Ovary (tissue), 10 donors: ENCODE measurements at places on chromosomes 5 and 9. TPM values are rescaled to one million over a fixed set of nuclear protein-coding genes. Genes with fewer than 3 reads are reported as not detected.

DNA sequence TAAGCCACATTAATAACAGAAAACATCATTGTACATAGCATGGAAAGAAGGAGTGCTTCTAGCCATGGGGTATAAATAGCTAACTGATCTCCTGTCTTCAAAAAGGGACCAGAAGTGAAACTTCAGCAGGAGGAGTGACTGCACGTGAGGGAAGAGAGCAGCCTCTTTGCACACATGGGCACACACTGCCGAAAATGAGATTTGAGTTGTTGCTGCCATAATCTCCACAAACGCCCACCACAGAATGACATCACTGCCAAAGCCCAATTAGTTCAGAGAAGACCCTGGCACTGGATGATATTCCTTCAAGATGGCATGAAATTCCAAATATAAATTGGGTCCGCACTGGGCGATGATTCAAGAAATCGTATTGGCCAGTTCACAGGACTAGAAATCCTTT lies 238.9 kb upstream of the NR4A3 start:
- H3K4me3 ChIP-seq, result no peak overlapping the region
- no peak overlapping the region for H3K27ac ChIP-seq
- no peak for DNase-seq
- no peaks in the 10 kb centered on the region for H3K36me3 ChIP-seq

- peak overlapping the region; percentile 61 for H3K4me3 ChIP-seq
- no peaks in the 10 kb centered on the region for H3K27me3 ChIP-seq
- H3K27ac ChIP-seq, result peak overlapping the region; percentile 75
- DNase-seq, result no peak
- no peaks in the 10 kb centered on the region for H3K36me3 ChIP-seq
- H3K4me1 ChIP-seq, result peaks cover 3% of the 10 kb centered on the region
Observed at GRCh38 chr5:134649163-134649835, 714 bp downstream of the SEC24A start.

DNA sequence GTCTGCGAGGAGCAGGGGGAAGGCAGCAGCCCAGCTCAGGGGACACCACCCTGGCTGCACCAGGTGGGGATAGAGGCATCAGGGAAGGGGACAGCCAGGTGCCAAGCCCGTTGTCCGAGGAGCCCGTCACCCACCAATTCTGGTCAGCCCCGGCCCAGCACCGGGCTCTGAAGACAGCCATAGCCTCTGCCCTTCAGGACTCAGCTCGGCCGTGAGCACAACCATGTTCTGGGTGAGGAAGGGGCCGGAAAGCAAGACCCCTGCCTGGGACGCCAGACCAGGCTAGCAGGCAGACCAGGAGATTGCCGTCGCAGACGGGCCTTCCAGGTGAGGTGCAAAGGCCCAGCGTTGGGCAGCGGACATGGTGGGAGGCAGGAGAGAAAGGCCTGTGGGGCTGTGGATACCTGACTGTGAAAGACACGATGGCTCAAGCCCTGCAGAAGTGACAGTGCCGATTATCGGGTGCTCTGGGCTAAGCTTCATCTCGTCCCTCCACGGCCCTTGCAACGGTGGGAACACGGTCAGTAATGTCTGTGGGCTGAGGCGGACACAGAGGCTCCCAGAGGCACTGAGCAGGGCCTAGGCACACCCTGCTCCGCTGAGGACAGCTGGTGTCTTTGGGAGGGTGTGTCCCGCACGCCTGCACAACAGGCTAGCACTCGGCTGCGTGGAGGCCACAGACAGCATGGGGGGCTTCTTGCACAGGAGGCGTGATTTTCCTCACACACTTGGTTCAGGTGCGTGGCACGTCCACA lies 36.5 kb downstream of the DBH start:
- DNase-seq, result no peak
- no peaks in the 10 kb centered on the region for H3K27me3 ChIP-seq
- no peak overlapping the region for H3K27ac ChIP-seq
- H3K36me3 ChIP-seq, result no peaks in the 10 kb centered on the region
- H3K4me3 ChIP-seq, result no peak overlapping the region
- H3K4me1 ChIP-seq, result no peaks in the 10 kb centered on the region

DNA sequence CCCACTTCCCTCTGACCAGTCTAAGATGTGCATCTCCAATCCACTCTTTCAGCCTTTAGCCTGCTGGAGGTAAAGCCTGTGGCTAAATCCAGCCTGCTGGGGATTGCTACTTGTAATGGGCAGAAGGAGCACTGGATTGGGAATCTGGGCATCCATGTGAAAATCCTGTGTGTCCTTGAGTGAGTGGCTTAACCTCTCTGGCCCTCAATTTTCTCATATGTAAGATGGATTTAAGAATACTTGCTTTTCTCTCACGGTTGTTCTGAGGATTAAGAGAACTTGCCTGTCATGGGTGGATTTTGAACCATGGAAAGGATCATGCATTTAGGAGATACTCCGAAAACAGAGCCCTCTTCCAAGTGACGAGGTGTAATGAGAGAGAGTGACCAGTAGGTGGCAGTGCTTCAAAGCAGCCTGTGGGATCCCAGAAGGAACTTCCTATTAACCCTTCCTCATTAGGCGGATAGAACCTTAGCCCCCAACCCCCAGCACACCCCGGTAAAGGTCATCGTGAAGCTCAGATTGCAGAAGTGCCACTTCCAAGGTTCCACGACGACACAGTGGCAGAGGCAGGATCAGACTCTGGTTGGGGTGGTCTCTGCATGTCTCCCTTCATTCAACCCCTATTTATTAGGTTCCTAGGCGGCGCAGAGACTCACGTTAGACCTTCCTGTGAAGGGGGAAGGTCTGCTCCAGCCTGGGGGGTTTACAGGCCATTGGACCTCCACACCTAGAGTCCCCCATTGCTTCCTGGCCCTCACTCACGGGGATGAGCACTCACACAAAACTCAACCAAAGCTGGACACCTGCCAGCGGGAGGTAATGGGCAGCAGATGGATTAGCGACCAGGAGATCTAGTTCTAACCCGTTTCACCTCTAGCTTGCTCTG lies 68.7 kb upstream of the ZNF618 start:
- peaks cover 4% of the 10 kb centered on the region for H3K4me1 ChIP-seq
- H3K27me3 ChIP-seq, result no peaks in the 10 kb centered on the region
- H3K27ac ChIP-seq, result no peak overlapping the region
- peak; percentile 67 for DNase-seq
- H3K4me3 ChIP-seq, result no peak overlapping the region

- peaks cover 24% of the 10 kb centered on the region for H3K4me1 ChIP-seq
- no peaks in the 10 kb centered on the region for H3K36me3 ChIP-seq
- no peak for DNase-seq
- no peaks in the 10 kb centered on the region for H3K27me3 ChIP-seq
- H3K4me3 ChIP-seq, result no peak overlapping the region
Observed at GRCh38 chr5:126523818-126524510, 71.1 kb downstream of the ALDH7A1 start.

GRCh38 chr9:130301483-130302286 lies 36.1 kb downstream of the HMCN2 start:
- no peak overlapping the region for H3K4me3 ChIP-seq
- no peaks in the 10 kb centered on the region for H3K4me1 ChIP-seq
- no peaks in the 10 kb centered on the region for H3K27me3 ChIP-seq
- H3K27ac ChIP-seq, result no peak overlapping the region
- no peak for DNase-seq
- no peaks in the 10 kb centered on the region for H3K36me3 ChIP-seq

The KCNIP1 gene
- total RNA-seq, result 0.24 TPM

The DND1 gene
- 0.38 TPM for total RNA-seq

The LAMC3 gene
- total RNA-seq, result 1.6 TPM

The GMCL2 gene
- total RNA-seq, result not detected
